ENCODE measurements at places on chromosomes 12 and 14.
A peak's percentile ranks its signal among the peaks of the same experiment; 100 is the strongest.

- no peak for DNase-seq
Observed at GRCh38 chr12:124909831-124910560, 4.5 kb downstream of the UBC start.

DNA sequence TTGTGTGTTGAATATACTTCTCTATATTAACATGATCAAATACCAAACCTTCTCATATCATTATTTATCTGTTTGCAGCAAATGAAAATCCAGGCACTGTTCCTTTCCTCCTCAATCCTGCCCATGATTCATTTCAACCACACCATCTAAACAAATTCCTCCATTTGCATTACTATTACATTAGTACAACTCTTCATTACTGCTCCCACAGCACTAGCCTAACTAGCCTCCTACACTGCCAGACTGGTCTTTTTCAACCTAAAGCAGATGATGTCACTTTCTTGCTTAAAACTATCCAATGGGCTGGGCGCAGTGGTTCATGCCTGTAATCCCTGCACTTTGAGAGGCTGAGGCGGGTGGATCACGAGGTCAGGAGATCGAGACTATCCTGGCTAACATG lies 117.3 kb upstream of the MYF6 start:
- no peak for DNase-seq

- no peak for DNase-seq
Observed at GRCh38 chr12:64745980-64746379, 13.2 kb downstream of the GNS start.

GRCh38 chr12:26088998-26089397 lies 35.8 kb downstream of the BHLHE41 start:
- DNase-seq, result peak; percentile 66

DNA sequence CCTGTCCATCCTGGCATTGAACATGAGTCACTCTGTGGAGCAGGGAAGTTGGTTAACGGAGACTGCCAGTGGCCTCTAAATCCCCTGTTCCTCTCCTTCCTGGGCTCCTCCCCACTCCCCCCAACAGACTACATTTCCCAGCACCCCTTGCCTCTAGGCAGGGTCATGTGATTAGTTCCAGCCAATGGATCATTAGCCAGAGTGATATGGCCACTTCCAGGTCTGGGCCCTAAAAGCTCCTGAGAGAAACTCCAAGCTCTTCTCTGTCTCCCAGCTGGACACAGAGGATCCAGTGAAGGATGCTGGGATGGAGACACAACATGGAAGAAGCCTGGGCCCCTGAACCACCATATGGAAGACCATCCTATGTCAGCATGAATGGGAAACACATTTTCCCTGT lies 54.4 kb upstream of the RFLNA start:
- DNase-seq, result no peak

DNA sequence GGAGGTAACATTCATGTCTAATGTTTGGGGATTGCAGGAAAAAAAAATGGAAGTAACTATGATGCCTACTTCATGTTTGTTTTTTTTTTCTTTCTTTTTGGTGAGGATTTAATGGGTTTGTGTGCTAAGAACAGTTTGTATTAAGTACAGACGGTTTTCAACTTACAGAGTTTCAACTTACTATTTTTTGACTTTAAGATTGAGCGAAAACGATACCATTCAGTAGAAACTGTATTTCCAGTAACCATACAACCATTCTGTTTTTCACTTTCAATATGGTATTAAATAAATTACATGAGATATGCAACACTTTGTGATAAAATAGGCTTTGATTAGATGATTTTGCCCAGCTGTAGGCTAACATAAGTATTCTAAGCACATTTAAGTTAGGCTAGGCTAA lies 10.4 kb downstream of the TECPR2 start:
- DNase-seq, result no peak

GRCh38 chr12:105214670-105215375 lies 21.2 kb downstream of the APPL2 start:
- DNase-seq, result no peak

DNA sequence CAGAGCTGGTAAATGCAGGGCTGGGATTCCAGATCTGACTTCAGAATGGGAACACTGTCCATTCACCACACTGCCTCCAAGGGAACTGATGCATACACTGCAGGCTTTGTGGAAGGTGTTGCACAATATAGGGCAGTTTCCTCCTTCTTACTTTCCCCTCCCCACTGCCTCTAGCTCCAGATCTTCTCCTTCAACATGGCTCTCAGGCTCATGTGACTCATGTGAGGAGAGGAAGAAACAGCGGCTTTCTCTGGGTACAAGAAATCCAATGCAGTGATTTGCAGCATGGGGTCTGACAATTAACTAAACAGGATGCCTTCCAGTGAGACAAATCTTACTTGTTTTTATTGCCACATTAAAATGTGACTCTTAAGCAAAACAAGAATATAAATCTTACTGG lies 447.6 kb upstream of the CCDC196 start:
- DNase-seq, result no peak

DNA sequence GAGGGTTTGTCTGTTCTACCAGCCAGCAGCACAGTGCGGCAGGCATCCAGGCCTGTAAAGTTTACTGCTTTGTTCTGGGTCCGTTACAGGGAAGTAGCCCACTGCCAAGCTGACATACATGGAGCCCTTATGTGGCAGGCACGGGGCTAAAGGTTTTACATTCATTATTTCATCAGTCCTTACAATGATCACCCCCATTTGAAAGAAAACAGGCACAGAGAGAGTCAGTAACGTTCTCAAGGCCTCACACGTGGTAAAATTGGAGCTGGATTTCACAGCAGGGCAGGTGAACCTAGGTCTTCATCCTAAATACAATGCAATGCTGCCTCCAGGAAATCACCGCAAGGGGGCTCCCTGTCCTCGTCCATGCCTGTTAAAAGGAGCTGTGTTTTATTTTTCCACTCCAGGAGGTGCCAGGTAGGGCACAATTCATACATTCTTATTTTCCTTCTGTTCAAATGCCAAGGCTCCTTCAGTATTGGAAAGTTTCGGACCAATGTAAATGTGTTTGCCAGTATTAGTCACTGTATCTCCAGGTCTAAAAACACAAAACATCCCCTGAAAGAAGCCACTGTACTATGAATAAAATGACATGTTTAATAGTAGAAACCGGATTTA lies 172.2 kb upstream of the GZMB start:
- peak; percentile 43 for DNase-seq

- no peak for DNase-seq
Observed at GRCh38 chr14:35292770-35293561, 784 bp downstream of the PSMA6 start.

DNA sequence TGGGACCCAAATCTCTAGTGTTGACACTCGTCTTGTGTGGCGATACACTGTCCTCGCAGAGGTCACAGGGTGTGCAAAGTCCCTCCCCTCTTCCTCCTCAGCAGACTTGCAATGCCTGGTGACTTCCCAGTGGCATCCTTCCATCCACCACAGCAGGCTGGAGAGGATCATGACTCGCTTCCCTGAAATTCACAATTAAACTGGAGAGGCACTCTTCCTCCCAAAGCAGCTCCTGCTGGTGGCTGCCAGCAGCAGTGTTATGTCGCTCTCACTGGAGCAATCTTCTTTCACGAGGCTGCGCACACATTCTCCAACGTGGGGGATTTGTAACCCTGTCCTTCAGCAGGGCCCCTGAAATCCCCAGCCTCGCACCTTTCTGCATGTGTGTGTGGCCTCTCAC lies 145.2 kb upstream of the TMCC3 start:
- no peak for DNase-seq

- DNase-seq, result no peak
Observed at GRCh38 chr14:89454996-89455395, 38.0 kb upstream of the FOXN3 start.

DNA sequence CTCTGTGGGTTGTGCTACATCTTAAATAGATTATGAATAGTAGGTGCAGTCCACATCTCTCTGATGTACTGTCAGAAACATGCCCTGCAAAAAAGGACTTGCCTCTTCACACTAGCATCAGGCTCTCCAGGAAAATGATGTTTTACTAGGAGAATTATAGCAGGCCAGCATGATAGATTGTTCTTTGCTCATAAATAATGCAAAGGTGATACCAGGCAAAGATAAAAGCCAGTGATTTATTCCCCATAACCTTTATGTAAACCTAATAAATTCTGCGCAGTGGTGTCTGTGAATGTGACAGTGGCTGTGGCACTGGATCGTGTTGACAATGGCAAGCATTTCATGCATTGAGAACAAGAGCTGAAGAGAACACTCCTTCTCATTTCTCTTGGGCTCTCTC lies 646.5 kb upstream of the SEL1L start:
- DNase-seq, result no peak

- no peak for DNase-seq
Observed at GRCh38 chr14:76168531-76168930, 16.8 kb downstream of the GPATCH2L start.

DNA sequence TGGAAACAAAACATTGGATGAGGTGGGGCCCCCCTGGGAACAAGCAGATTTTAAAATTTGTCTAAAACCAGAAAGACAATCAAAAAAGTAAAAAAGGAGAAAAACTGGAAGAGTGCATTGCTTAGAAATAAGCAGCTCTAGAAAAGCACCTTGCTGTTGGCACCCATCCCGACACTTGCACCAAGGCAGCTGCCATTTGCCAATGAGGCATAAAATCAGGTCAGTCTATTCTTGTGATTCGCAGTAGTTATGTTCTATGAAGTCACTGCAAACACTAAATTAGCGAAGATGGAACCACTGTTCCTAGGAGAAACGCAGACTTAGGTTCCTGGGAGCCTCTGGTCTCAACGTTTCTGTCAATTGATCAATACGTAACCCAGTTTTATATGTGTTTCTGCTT lies 16.2 kb downstream of the VPS33A start:
- no peak for DNase-seq

GRCh38 chr12:90995010-90995409 lies 9.8 kb downstream of the EPYC start:
- no peak for DNase-seq

GRCh38 chr12:1864867-1865266 lies 44.5 kb downstream of the LRTM2 start:
- DNase-seq, result no peak

DNA sequence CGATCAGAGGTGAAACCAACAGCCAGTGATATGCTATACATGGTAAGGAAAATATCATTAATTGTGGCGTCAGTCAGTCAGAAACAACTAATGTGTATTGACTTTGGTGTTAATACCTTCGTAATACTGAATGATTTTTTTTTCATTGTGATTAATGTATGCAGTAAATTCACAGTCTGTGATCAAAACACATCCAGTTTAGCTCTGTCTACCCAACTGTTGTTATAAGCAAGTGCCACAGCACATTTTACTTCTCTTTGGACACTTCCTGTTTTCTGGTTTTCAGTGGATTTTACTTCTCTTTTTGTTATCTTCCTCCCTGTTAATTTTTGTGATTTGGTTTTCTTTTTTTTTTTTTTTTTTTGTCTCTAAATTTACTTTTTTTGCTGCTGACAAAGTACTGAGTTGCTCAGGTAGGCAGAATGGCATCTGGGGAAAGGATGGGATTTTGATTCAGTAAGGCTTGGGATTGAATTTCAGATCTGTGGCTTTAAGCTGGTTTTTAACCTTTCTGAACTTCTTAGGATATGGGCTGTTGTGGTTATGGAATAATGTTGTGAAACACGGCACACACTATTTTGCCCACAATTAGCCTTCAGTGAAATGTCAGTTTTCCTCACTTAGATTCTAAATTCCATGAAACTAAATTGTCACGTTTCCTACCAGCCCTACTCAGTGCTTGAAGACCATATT lies 604 bp downstream of the GLIPR1 start:
- no peak for DNase-seq

GRCh38 chr12:7117670-7118069 lies 8.7 kb upstream of the C1RL start:
- no peak for DNase-seq

DNA sequence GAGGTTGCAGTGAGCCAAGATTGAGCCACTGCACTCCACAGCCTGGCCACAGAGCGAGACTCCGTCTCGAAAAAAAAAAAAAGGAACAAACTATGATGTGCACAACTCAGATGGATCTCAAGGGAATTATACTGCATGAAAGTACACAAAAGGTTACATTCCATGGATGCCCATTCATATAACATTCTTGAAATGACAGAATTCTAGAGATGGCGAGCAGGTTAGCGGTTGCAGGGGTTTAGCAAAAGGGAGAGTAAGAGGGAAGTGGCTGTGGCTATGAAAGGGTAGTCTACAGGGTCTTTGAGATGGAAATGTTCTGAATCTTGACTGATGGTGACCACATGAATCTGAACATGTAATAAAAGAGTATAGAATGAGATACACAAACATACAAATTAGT lies 49.7 kb downstream of the CKB start:
- no peak for DNase-seq

DNA sequence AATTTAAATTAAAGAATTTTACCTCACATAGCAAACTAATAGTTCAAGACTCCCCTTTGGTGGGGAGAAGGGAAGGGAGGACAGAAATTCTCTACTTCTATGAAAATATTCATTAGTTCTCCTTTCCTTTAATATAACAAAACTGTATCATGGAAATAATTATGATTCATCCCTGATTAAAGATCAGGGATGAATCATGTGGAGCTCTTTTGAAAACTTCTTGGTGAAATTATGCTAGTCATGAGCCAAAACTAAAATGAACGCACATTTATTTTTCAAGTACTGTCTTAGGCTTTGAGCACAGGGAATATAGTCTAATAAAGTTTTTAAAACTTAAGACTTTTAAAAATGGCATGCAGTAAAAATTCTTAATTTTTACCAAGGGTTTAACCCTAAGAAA lies 17.1 kb downstream of the TMBIM4 start:
- DNase-seq, result no peak

GRCh38 chr12:19548834-19549233 lies 109.5 kb downstream of the AEBP2 start:
- DNase-seq, result no peak

- no peak for DNase-seq
Observed at GRCh38 chr14:45838597-45838996, 585.6 kb upstream of the MIS18BP1 start.

DNA sequence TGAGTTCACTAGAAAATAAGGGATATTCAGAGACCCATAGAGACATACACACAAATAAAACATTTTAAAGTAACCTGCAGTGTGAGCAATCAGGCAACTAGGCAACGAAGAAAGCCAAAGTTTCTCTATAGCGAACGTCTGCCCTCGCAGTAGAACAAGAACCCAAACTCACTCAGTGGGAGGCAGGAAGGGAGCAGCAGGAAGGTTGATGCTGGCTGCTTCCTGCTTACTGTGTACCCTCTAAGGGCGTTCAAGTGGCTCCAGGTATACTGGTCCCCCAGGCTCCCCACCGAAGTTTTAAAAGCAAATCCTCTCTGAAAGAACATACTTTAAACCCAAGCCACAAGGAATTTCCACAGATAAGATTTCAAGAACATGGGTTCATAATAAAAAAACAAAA lies 249.3 kb downstream of the FOXN3 start:
- no peak for DNase-seq

- DNase-seq, result no peak
Observed at GRCh38 chr12:50069539-50069938, 12.1 kb downstream of the ASIC1 start.

GRCh38 chr12:100539202-100539601 lies 34.3 kb upstream of the GAS2L3 start:
- peak; percentile 13 for DNase-seq

- DNase-seq, result no peak
Observed at GRCh38 chr12:130458341-130458740, 120.7 kb downstream of the PIWIL1 start.
